ENCODE measurements at places on chromosomes 4 and X.

- DNase-seq: no peak
Observed at GRCh38 chrX:2547736-2548135, 47.0 kb upstream of the DHRSX start.

- DNase-seq: no peak
Observed at GRCh38 chr4:19005211-19005610, 983.7 kb upstream of the LCORL start.

DNA sequence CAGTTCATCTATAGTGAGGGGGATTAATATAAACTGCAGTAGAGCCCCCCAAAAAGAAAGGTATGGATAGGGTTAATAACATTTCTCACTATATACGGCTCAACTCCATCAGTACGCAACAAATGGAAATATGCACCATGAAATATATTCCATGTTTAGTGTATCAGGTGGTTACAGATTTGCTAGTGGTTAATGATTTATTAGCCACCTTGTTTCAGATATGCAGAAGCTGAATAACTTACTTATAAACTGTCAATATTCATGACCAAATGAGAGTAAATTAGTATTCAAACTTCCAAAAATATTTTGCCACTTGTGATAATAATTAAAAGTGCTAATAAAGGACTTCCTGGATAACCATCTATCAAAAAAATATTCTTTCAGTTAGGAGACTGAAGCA, 14.8 kb downstream of the AMTN start:
- DNase-seq: no peak

DNA sequence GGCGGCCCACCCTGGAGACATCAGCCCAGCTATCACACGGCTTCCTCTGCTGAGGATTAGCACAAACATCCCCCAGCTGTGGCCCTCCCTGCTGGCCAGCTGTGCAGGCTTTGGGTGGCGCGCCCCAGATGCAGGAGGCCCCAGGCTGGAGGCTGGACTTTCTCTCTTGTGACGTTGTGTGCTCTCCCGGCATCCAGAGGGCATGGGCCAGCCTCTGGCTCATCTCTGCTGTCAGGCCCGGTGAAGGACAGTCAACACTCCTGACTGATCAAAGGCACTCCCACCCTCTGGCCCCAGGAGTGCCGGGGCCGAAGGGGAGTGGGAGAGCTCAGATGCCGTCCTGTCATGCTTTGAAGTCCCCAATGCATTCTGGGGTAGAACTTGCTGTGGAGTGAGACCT, 29.9 kb upstream of the PJA1 start:
- DNase-seq: no peak
